ENCODE measurements at places on chromosomes 11 and 22. TPM values are rescaled to one million over a fixed set of nuclear protein-coding genes. Genes with fewer than 3 reads are reported as not detected.

Gene TNNI2
- total RNA-seq: not detected

Gene CCDC73
- total RNA-seq: under 0.01 TPM

Gene DNAJB7
- not detected for total RNA-seq

Gene AP5B1
- 5.4 TPM for total RNA-seq

Gene ACR
- not detected for total RNA-seq

Gene SMC1B
- total RNA-seq: not detected

Gene KDM4E
- total RNA-seq: not detected

Gene SAA2
- not detected for total RNA-seq

Gene APOL6
- 0.74 TPM for total RNA-seq

Gene ADAMTS8
- 2.0 TPM for total RNA-seq

Gene YPEL4
- total RNA-seq: 3.7 TPM

Gene FRMD8
- total RNA-seq: 6.9 TPM

Gene MMP12
- total RNA-seq: not detected

Gene UPB1
- total RNA-seq: 0.25 TPM

Gene SLC22A8
- total RNA-seq: 2.2 TPM

Gene CRYBA4
- not detected for total RNA-seq

Gene PCNX3
- 10.1 TPM for total RNA-seq

Gene CADM1
- total RNA-seq: 142 TPM

Gene FGF19
- not detected for total RNA-seq

Gene RGL4
- not detected for total RNA-seq

Gene INPPL1
- total RNA-seq: 12.8 TPM

Gene SC5D
- 131 TPM for total RNA-seq

Gene TMX2
- 38.4 TPM for total RNA-seq

Gene OR6A2
- total RNA-seq: 0.49 TPM

Gene B4GALNT4
- 67.6 TPM for total RNA-seq

Gene MTNR1B
- total RNA-seq: not detected

Gene KIAA0930
- total RNA-seq: 42.0 TPM

Gene BATF2
- not detected for total RNA-seq

Gene OR5D16
- total RNA-seq: not detected

Gene WNT11
- 6.4 TPM for total RNA-seq

Gene NEFH
- 0.49 TPM for total RNA-seq

Gene TMEM121B
- 15.5 TPM for total RNA-seq

Gene BTBD18
- total RNA-seq: not detected

Gene OR5W2
- total RNA-seq: not detected

Gene GSTT2B
- 0.74 TPM for total RNA-seq

Gene TMEM135
- 31.0 TPM for total RNA-seq

Gene PKDREJ
- under 0.01 TPM for total RNA-seq

Gene CREB3L1
- 1.7 TPM for total RNA-seq

Gene PTPN5
- 24.6 TPM for total RNA-seq

Gene RNF169
- 22.6 TPM for total RNA-seq

Gene GLYAT
- total RNA-seq: 0.25 TPM

Gene MAPK8IP1
- total RNA-seq: 75.0 TPM

Gene C11orf97
- total RNA-seq: 0.49 TPM

Gene KLHDC7B
- not detected for total RNA-seq

Gene OSBP2
- 15.0 TPM for total RNA-seq

Gene KCTD17
- 21.6 TPM for total RNA-seq

Gene MFRP
- total RNA-seq: not detected

Gene MS4A3
- 0.98 TPM for total RNA-seq

Gene SEPTIN3
- 172 TPM for total RNA-seq

Gene SLC22A12
- total RNA-seq: not detected

Gene HNRNPUL2
- 27.5 TPM for total RNA-seq

Gene TMA7B
- total RNA-seq: under 0.01 TPM

Gene NUDT8
- total RNA-seq: 2.2 TPM

Gene CLMP
- total RNA-seq: 65.9 TPM

Gene PIH1D2
- total RNA-seq: 1.5 TPM

Gene LRRC32
- 2.0 TPM for total RNA-seq

Data from temporal lobe (tissue), 4 donors.